Activated naive CD4-positive, alpha-beta T cell treated with anti-CD3 and anti-CD28 coated beads, Interleukin-2, amount 50 U/mL, for 16 hours (primary cell): ENCODE measurements at places on chromosomes 11 and 22.

DNA sequence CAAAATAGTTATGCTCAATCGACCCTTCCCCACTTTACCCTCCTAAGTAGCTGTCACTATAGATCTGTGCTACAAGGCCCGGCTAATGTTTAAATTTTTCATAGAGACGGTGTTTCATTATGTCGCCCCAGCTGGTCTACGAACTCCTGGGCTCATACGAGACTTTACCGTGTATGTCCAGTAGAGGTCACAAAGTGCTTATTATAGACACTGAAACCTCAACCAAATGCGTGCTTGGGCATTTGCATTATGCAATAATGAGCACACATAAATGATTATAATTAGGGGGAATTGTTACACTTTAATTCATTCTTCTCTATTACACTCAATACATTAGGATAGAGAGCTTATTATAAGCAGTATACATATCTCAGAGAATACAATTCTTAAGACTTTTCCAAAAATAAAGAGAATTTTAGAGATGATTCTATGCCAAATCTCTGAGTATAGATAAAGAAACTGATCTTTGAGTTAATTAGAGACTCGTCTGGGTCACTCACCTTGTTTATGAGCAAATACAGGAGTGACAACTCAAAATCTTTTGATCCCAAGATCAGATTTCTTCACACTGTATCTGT, 12.5 kb upstream of the MRPL16 start:
- no peak for DNase-seq

- no peak for DNase-seq
Measured at GRCh38 chr11:66713746-66714480, 15.1 kb downstream of the SPTBN2 start.

GRCh38 chr22:50019316-50019715, 6.8 kb upstream of the IL17REL start:
- DNase-seq, result no peak

- no peak for DNase-seq
Measured at GRCh38 chr22:42627981-42628380, 12.4 kb downstream of the ATP5MGL start.

- DNase-seq, result no peak
Measured at GRCh38 chr11:118606844-118607228, 579 bp upstream of the PHLDB1 start.

DNA sequence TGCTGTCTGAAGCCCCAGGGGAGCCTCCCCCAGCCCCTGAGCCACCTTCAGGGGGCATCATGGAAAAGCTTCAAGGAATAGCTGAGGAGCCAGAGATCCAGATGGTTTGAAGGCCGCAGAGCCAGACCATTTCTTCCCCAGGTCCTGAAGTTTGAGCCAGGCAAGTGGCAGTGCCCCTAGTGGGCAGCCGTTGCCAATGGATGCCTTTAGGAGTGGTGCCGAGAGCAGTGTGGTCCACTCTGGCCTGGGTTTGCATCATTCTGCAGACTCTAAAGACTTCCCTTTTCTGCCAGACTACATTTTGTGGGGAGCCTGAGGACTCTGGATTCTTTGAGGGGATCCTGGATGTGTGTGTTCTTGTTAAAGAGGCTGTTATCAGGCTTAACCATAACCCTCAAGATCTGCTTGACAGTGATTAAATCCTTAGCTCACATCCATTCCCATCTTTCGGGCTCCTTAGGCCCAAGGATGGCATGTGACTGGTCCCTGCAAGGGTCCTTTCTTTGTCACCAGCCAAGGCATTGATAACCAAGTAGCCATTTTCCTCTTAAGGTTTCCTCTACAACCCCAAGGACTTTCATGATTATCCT, 13.1 kb downstream of the HINFP start:
- DNase-seq, result no peak

- DNase-seq, result no peak
Measured at GRCh38 chr22:31840585-31840984, 86.8 kb downstream of the DEPDC5 start.

- no peak for DNase-seq
Measured at GRCh38 chr11:69167916-69168691, 12.4 kb downstream of the SMIM38 start.

- DNase-seq, result no peak
Measured at GRCh38 chr11:66591175-66591574, 1.7 kb downstream of the CCDC87 start.

DNA sequence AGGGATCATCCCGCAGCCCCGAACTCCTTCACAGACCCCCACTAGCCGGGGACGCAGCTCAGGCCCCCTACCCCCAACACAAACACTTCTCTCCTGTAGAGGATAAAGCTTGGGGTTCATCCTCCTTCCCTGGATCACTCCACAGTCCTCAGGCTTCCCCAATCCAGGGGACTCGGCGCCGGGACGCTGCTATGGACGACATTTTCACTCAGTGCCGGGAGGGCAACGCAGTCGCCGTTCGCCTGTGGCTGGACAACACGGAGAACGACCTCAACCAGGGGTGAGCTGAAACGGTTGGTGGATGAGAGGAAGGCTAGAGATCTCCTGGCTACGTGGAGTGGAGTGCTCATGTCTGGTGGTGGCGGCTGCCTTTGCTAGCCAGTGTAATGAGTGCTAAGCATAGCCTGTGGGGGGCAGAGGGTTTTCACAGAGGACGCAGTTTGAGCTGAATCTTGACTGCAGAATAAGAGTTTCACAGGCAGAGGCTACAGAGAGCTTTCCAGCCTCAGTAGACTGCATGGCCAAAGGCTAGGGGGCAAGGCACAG, 580 bp downstream of the ILK start:
- peak; percentile 51 for DNase-seq

DNA sequence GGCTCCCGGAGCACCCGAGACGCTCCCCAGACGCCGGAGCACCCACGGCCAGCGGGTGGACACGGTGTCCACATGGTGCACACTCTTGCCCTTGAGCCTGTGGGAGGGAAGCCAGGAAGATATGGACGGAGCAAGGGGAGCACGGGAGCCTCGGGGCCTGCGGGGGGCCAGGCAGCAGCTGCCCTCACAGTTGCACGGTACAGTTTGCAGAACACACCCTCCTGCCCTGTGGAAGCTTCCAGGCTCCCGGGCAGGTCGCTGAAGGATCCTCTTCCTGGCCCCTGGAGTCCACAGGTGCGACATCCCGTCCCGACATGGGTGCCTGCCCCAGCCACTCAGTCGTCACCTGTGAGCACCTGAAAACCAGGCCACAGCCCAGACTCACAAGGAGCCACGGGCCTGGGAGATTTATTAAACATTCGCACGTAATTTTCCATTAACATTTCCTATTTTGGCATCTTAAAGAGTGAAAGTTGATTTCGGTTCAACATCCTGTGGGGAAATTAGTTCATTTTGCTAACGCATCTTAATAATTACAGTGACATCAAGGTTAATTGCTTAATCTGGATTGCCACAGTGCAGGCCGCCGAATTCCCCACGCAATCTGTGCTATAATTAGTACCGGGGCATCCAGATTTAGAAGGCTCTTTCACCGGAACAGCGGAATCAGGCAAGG, 253.3 kb downstream of the BRD1 start:
- no peak for DNase-seq

GRCh38 chr11:92284107-92284506, 59.5 kb downstream of the FAT3 start:
- DNase-seq, result no peak

GRCh38 chr11:38330578-38330977, 1732.5 kb upstream of the RAG2 start:
- DNase-seq, result no peak

- DNase-seq, result no peak
Measured at GRCh38 chr11:45651156-45651555, 14.3 kb downstream of the CHST1 start.

DNA sequence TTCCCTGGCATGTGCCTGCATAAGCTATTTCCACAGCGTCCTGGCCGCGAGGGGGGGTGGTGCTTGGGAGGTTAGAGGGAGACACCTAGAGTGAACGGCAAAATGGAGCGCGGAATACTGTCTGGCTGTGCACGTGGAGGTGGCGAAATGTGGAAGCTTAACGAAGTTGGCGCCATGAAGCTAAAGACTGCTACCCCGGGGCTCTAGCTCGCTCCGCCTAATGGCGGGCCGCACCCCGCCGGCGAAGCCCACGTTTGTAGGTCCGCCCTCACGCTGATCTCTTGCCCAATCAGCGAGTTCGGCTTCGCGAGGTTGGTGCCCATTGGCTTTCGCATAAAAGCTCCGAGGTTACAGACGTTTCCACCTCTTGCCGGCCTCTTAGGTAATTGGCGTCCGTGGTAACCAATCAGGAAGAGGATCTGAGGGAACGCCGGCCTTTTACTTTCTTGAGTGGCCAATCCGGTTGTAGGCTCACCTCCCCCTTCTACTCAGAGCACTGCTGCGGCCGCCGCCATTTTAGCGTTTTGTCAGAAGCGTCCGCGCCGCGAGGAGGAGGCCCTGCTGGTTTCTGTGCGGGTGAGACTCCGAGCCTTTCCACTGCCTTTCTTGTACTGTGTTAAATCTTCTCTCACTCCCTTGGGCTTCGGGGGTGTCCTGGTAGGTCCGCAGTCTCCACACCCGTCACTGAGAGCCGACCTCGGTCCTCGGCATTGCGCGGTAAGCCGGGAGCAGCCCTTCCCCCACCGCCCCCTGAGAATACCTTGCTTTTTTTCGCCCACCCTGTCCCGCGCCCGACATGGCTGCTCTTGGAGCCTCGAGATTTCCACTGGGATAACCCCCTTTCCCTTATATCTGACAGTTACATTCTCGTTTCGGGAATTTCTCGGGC, at the start of gene RBM4:
Gene RBM4, plus strand, starts transcription at position 527 of the 889 bp plus-strand sequence. CDS start 1,009 bp downstream, outside the sequence.
- DNase-seq, result peak; percentile 94

GRCh38 chr11:2665526-2666400, 34.0 kb downstream of the KCNQ1OT1 start:
- no peak for DNase-seq

GRCh38 chr11:122093731-122094275, 22.2 kb downstream of the BLID start:
- DNase-seq, result no peak

DNA sequence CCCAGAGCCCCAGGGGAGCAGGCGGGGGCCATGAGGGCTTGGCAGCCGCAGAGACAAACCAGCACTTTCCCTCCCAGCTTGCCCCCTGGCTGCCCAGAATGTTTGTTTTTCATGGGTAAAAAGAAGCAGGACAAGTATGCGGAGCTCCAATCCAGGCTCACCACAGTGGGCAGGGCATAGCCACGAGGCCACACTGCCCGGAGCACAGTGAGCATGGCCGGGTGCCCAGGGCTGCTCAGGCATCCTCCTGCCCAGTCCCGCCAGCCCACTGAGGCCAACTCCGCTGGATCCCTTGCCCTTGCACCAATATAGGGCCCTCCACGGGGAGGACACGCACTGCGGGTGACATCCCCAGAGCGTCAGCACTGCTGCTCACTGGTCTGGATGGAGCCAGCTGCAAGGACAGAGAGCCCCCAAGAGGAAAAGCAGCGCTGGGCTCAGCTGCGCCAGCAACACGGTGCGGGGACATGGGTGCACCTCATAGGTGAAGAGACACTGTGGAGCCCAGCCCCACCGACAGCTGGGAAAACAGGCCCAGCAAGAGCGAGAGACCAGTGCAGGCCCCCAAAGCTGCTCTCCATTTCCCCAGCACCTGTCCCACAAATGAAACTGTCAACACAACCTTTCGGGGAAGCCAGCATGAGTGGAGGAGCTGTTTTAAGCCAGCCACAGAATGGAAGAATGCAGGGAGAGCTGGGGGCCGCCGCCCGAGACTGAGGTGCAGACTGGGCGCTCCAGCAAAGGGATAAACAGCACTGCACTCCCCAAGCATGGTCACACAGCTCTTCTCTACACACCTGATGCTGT, 24.8 kb downstream of the ARVCF start:
- no peak for DNase-seq

DNA sequence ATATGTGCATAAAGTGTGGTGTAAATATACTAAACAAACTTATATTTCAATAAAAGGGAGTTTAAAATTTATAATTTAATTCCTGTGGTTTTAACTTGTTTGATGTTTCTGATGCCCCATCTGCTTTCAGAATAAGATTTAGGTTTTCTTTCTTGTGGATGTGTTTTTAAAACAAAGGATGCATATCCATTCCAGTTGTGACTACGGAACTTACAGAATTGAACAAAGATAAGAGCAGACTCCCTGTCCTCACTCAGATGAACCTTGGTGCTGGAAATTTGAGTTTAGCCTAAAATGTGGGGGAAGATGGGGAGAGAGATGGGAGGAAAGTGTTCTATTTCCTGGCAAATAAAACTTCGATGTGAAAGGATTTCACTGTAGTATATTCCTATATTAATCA, 2.5 kb downstream of the FJX1 start:
- no peak for DNase-seq

- DNase-seq, result no peak
Measured at GRCh38 chr11:12144330-12145174, 34.2 kb downstream of the MICAL2 start.

GRCh38 chr22:17802822-17803221, 28.6 kb upstream of the BID start:
- no peak for DNase-seq

- no peak for DNase-seq
Measured at GRCh38 chr11:88536616-88537265, 199.2 kb upstream of the CTSC start.

- no peak for DNase-seq
Measured at GRCh38 chr22:37304595-37305343, 22.5 kb downstream of the CYTH4 start.

GRCh38 chr22:29478326-29479276, 1.4 kb upstream of the NEFH start:
- DNase-seq, result peak; percentile 38

- DNase-seq, result no peak
Measured at GRCh38 chr11:43837879-43838278, 42.8 kb upstream of the ALKBH3 start.

GRCh38 chr11:45021001-45021400, 70.3 kb upstream of the TP53I11 start:
- no peak for DNase-seq

DNA sequence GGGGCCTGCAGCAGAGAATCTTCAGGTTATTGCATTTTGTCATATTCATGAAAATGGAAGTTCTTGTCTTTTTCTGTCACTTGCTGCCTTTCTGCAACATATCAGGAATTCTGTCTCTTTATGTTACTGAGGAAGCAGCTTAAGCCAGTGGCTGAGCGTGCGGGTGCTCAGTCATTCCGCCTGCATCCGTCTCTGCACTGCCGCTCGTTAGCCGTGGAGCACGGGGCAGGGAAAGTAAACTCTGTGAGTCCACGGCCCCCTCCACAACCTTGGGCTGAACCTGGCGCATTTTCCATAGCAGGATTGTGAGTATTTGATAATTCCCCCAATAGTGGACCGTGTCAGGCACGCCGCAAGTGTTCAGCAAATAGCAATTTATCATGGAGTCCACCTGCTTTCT, 1007.7 kb downstream of the BRD1 start:
- no peak for DNase-seq
